ENCODE measurements at places on chromosomes 7 and 10.

DNA sequence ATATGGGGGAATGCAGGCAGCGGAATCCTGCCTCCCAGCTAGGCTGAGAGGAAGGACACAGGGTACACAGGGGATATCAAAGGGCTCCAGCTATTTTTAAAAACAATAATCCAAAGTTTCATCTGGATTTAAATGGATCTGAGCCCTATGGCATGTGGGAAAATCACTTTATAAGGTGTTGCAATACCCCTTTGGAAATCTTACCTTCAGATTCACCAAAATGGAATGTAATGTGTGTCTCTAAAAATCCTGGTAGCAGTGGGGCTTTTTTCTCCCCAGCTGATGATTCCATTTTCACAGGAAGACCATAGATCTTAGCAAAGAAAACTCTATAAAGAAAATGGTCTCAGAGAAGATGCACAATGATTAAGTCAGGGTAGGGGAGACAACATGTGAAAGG is 722.2 kb downstream of the PARD3 start:
- DNase-seq: no peak

DNA sequence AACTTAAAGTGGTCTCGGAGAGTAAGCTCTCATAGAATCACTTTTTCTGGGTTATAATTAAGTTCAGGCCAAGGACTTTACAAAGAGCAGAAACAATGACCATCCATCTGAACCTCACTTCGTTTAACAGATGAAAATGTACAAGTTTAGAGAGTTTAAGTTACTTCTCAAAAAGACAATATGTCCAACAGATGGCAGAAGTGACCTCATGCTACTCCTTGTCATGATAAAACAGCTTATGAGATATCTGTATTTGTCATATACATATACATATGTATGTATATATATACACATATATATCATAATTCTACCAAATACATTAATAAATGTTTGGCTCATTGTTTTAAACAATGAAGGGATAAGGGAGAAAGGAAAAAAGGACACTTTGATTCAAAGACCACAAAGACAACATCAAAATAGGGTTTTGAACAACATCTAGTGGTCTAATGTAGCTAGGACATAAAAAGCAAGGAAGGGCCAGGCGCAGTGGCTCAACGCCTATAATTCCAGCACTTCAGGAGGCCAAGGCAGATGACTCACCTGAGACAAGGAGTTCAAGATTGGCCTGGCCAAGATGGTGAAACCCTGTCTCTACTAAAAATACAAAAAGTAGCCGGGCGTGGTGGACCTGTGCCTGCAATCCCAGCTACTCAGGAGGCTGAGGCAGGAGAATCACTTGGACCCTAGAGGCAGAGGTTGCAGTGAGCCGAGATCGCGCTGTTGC is 17.8 kb downstream of the NAPEPLD start:
- peak; percentile 47 for DNase-seq

DNA sequence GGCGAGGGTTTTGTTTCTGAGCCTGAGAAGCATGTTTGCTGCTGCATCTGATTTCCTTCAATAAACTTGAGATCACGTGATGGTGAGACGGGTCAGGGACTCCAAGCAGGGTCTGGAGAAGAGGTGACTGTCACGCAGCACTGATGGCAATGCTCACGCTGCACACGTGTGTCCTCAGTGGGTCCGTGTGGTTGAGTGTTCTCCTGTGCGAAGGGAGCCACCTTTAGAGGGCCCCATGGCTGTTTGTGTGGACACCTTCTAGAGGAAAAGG is 100.4 kb downstream of the WDR37 start:
- no peak for DNase-seq

DNA sequence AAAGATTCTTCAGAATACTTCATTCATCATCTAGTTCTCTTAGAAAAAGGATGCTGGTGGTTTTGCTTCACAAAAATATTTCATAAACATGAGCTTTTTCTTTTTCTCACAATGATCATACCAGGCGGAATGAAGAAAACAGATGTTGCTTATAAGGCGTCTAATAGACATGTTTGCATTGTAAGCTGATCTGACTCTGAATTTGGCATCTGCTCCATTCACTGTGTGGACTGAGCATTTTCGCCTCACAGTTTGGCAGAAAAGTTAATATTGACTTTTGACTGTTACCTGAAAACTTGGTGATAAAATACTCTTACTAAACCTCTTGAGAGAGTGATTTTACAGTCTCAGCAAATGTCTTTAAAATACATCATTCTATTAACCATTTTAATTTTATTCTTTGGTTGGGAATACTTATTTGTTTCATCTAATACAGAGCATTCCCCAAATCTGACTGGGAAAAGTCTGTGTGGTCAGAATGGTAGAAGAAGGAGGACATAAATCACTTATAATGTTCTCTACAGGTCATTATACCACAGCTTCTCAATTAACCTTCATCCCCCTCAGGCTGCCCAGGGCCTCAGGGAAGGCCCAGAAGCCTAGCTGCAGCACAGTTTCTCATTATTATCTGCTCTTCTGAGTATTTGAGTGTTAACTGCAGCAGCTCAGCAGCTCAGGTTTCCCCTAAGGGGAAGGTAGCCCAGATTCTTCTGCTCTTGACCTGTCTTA is 121.6 kb upstream of the KAT6B start:
- no peak for DNase-seq

DNA sequence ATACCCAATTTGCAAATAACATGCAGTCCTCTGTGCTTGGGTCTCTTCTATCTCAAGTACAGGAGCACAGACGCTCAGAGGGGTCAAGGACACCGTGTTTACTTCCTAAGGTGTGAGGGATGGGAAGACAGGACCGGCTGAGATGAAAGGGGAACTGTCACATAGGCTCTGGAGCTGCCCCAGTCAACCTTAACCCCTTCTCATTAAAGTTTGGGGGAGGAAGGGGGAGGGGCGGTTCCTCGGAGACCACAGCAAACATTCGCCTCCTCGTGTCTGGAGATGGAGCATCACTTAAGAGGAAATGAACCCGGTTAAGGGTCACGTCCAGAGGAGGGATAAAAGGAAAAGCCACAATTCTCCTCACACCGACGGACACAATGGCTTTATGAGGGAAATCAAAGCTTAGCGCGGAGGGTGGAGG is 1.1 kb downstream of the SH3PXD2A start:
- DNase-seq: no peak

GRCh38 chr10:77791506-77791905 is 135.0 kb downstream of the DLG5 start:
- DNase-seq: no peak

DNA sequence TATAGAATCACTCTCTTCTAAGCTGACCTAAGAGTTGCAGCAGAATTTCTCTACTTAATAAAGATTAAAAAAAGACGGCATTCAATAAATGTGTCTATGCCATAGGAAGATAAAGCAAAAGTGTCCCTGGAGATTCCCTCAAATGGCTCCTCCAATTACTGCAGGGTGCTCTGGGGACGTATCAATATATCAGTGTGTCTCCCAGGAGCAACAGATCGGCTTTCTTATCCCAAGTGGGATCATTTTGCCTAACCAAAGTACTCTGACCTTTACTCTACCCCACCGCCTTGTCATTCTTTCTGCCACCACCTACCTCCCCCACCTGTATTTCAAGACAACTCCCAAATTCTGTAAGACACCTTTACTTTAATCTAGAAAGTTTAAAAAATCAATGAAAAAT is 202.0 kb upstream of the SEMA3C start:
- DNase-seq: no peak

DNA sequence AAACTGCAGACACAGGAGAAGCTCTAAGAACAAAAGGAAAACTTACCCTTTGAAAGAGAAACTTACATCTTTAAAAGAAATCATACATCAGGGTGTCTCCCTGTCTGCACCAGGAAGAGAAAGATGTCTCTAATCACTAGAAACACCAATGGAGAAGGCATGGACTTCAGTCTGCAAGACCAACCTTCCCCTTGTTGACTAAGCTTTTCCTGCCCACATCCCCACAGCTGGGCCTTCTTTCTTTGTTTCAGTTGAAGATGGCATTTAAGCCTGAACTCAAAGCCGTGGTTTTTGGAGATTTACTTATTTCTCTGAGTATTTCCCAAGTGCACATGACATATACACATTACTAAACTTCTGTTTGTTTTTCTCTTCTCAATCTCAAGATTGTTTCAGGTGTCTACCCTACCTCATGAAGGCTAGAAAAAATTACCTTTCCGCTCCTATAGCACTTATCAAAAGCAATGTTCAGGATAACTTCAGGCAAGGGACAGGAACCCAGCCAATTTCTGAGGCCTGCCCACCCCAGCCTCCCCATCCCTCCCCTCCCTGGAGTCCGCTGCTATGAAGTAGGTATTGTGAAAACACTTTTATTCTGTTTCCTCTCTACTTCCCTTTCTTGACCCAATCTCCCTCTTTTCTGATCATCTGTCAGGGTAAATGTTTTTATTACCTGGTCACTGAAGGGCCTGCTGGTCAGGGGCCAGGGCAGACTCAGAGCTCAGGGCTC is 2.8 kb upstream of the SLC29A3 start:
- no peak for DNase-seq

GRCh38 chr10:87771871-87772500 is 46.0 kb downstream of the ATAD1 start:
- DNase-seq: no peak

- DNase-seq: no peak
Observed at GRCh38 chr7:104958371-104958865, 55.6 kb upstream of the KMT2E start.

DNA sequence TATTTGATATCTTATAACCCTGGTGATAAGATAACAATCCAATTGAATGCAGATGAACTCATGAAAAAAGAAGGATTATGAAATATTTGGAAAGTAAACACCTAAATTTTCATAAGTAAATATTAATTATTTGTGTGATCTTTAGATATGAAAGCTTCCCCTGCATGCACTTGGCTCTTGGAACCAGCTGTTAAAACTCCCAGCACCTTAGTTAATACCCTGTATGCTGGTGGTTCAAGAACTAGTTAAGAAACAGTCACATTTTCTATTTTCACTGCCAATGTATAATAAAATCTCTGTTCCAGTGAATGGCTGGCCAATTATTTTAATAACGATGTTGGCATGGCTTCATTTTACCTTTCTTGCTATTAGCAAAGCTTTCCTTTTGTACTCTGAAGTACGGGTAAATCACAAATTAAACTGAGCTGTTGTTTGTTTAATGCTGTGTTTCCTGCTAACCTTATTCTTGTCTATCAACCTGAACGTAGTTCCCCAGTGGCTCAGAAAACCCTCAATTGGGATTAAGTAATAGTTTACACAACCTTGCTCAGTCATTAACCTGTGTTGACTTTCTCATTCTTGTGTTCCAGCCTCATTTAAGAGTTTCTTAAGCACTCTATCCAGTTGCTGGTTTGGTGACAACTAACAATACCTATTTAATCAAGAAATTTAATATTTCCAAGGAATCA is 38.9 kb downstream of the MET start:
- DNase-seq: no peak

GRCh38 chr7:28362812-28363211 is 49.5 kb upstream of the CREB5 start:
- DNase-seq: peak; percentile 53

GRCh38 chr10:114915294-114915693 is 22.7 kb upstream of the TRUB1 start:
- no peak for DNase-seq

DNA sequence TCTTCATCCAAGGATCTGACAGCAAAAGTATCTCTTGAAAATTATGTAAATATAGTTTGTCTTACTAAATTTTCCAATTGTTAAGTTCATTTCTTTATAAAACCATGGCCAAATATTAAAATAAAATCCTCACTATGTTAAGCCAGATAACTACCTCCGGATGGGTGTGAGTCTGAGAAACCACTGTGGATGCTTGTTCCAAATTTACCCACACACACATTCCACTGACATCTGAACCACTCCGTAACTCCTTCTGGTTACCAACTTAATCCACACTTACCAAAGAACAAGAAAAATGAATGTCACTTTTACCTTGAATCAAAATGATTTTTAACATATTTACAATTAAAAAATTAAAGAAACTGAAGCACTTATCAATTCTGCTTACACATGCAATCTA is 19.7 kb downstream of the CYTH3 start:
- DNase-seq: no peak
